ENCODE measurements at places on chromosomes 2 and 18. TPM values are rescaled to one million over a fixed set of nuclear protein-coding genes. Genes with fewer than 3 reads are reported as not detected.

- DNase-seq, result no peak
These were observed 150.5 kb downstream of the TANC1 start for GRCh38 chr2:159118859-159119500.

The DHX57 gene
- 16.5 TPM for polyA plus RNA-seq

DNA sequence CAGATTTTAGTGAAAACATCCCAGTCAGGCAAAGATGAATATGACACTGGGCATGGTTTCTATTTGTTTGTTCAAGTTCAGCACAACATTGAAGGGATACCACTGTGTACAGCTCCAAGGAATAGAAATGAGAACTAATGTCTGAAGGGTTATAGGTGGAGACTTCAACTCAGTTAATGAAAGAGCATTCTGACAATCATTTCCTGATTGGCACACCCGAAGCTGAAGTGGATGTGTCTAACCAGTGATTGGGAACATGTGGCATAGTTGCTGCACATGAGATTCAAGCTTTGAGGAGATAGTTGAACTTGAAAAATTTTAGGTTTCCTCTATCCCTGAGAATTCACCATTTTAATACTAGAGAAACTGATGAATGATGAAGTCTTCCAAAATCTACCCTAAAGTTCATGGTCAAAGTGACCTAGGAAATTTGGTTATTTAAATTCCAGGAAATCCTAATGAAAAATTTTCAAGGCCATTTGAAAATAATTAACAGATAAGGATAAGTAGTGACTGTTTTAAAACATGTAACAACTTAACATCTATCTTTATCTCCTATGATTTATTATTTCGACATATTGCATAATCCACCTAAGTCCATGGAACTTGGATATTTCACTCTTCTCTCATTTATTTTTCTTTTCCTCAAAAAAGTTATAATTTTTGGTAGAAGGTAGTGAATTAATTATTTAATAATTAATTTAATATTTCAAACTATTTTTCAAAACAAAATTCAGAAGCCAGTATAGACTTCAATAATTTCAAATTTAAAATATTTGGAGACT lies 38.0 kb downstream of the SLC9A4 start:
- DNase-seq, result no peak

- no peak for DNase-seq
These were observed 44.8 kb downstream of the DIPK1C start for GRCh38 chr18:74412116-74412880.

DNA sequence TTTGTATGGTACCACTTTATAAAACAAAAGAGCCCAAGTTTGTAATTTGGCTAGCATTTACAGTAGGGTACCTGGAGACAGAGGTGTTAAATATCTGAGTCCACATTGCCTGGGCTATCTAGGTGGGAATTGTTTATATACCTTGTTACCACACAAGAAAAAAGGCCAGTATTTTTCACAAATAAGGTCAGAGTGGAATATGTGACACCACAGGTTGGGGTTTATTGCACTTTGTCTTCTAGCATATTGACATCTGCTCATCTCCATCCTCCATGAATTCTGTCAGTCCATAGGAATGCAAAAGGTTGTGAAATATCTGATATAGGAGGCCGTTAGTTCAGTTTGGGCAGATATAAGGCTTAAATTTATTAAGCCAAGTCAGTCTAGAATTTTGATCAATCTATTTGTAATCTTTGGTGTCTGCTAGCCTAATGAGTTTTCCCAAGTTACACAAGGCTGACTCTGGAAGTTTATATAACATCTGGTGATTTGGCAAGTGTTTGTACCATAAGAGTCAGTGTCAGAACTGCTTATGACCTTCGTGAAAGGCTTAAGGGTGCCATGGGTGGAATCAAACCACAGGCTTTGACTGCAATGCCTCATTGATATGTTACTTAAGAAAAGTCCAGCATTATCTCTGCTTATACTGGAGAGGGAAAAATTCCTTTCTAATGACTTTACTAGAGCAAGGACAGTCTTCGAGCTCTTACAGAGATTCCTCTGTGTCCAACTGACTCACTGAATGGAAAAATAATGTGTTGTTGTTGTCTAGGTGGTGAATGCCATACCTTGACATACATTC lies 11.3 kb upstream of the DPP4 start:
- DNase-seq, result no peak

The EVX2 gene
- polyA plus RNA-seq, result not detected

The ANTXR1 gene
- 192 TPM for polyA plus RNA-seq

DNA sequence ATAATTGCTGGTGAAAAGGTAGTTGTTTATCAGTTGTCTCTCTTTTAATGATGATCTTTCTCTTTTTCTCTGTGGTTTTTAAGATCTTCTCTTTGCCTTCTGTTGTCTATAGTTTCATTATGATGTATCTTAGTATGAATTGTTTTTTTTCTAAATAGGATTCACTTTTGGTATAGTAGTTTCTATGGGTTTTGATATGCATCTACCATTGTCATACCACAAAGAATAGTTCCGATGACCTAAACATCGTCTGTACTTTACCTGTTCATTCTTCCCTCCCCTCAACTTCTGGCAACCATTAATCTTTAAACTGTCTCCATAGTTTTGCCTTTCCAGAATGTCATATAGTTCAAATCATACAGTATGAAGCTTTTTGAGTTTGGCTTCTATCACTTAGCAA lies 19.6 kb downstream of the RDH14 start:
- no peak for DNase-seq

DNA sequence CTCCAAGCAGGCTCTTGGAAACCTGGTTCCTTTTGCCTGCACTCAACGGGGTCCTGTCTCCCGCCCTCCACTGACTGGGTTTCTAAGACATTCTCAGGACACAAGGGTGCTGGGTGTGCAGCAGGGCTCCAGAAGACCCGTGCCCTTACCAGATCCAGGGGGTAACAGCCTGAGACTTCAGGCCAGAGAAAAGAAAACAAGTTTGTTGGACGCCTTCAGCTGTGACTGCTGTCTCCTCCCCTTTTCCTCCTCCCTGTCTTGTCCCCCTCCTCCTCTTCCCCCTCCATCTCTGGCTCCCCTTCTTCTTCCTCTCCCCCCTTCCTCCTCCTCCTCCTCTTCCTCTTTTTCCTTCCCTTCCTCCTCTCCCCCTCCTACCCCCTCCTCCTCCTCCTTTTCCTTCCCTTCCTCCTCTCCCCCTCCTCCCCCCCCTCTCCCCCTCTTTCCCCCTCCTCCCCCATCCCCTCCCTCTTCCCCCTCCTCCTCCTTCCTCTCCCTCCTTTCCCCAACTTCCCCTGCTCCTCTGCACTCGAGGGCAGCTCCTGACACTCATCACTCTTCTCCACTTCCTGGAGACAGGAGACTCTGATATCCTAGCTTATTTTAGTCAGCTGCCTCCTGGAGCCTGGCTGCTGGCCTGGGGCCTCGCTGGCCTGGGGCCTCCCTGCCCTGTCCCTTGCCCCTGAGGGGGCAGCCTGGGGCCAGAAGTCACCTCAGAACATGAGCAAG lies 12.4 kb downstream of the ADRA2B start:
- DNase-seq, result no peak

DNA sequence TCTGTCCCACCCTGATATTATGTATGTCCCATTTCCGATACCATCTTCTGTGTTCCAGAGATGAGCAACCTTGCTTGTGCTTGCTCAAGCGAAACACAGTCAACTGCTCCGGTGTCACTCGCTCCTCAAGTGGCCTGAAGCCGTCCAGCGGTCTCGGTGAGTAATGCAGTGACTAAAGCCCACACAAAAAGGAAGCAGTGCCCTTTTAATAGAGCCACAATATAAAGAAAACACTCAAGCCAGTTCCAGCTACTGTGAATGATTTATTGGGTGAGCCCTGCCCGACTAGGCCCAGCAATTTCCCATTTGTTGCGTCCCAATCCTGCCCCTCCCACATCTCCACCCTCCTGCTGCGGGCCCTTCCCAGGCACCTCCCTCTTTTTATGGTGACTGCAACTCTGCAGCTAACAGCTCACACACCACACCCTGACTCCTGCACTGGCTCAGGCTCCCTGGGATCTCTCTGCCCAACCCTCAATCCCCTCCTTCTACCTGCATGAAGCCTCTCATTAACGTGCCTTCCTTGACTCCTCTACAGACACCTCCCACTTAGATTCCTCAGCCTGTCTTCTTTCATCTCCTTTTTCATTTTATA lies 44.2 kb upstream of the DSC1 start:
- DNase-seq, result no peak

The STARD6 gene
- not detected for polyA plus RNA-seq

The ST8SIA3 gene
- polyA plus RNA-seq, result 0.13 TPM

The CCDC85A gene
- polyA plus RNA-seq, result 2.8 TPM

GRCh38 chr2:209821806-209822205 lies 50.2 kb downstream of the UNC80 start:
- DNase-seq, result no peak

GRCh38 chr18:341102-341501 lies 73.3 kb upstream of the THOC1 start:
- no peak for DNase-seq

The TNFAIP6 gene
- polyA plus RNA-seq, result 16.1 TPM

DNA sequence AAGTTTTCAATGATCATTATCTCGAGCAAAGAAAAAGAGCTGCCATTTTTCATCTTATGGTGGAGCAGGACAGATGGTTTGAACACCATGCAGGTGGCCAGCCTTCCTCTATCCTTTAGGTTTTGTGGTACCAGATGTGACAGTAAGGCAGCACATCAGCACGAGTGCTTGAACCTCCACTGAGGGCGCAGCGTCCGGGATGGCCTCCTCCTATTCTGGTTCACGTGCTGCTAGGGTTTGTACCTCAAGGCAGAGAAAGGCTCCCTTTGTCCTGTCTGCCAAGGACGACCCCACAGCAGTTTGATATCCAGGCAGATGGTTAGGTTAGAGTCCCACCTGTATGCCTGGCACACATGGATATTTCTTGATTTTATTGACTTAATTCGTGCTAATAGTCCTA lies 50.2 kb downstream of the DCDC2C start:
- DNase-seq, result no peak

- DNase-seq, result no peak
These were observed 47.7 kb downstream of the COLEC12 start for GRCh38 chr18:452816-453215.

DNA sequence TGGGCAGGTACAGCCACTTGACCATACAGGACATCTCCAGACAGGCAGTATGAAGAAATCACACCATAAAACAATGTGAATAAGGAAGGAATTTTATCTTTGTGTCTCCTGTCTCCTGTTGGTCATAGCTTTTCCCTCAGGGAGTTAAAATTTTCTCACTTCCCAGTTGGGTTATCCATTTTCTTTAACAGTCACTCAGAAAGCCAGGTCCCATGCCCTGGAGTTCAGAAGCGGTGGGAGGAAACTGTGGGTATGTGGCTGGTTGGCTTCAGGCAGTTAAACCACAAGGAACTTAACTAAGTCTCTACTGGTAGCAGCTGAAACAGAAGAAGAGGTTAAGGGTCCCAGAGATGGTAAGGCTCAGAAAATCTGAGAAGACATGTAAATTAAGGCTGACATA lies 6.5 kb upstream of the SMAD2 start:
- no peak for DNase-seq

GRCh38 chr2:213121690-213122089 lies 29.7 kb downstream of the IKZF2 start:
- DNase-seq, result no peak

GRCh38 chr2:179729966-179730365 lies 131.4 kb downstream of the ZNF385B start:
- no peak for DNase-seq

The TCF4 gene
- polyA plus RNA-seq, result 144 TPM

GRCh38 chr18:59990121-59990823 lies 90.5 kb downstream of the PMAIP1 start:
- DNase-seq, result no peak

The PCARE gene
- polyA plus RNA-seq, result 0.08 TPM

DNA sequence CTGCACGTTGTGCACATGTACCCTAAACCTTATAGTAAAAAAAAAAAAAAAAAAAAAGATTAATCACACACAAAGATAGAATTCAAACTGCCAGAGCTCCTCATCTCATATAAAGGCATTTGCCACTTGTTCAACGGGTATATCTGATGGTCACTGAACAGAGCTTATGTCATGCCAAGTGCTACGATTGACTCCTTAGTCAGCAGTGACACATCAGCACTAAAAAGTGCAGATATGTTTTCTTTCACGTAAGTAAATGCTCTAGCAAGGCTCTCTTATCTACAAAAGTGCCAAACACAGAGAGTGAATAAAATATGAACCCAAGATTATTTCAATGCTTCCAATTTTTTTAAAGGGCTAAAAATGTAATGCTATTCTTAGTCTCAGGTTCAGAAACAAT lies 1.1 kb downstream of the LMAN1 start:
- peak; percentile 20 for DNase-seq

- DNase-seq, result no peak
These were observed 455.7 kb upstream of the TCF4 start for GRCh38 chr18:56043641-56044061.

DNA sequence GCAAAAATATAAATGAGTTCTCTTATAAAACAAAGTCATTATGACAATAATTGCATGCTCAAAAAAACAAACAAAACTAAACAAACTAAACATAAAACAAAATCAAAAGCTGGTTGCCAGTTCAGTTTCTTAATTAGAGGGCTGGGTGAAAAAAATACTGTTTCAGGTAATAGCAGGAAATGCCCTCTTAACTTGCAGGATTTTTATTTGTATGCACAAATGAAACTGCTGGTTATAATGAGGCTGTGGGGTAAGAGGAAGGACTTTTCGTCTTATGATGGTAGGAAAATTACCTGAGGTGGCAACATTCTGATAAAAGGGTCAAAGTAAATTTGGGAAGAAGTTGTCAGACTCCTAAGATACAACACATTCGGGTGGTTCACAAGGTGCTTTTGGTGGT lies 21.5 kb upstream of the CDKL4 start:
- DNase-seq, result no peak

Data from muscle of arm (tissue), 14 donors.